ENCODE measurements at places on chromosomes 11 and 22.

DNA sequence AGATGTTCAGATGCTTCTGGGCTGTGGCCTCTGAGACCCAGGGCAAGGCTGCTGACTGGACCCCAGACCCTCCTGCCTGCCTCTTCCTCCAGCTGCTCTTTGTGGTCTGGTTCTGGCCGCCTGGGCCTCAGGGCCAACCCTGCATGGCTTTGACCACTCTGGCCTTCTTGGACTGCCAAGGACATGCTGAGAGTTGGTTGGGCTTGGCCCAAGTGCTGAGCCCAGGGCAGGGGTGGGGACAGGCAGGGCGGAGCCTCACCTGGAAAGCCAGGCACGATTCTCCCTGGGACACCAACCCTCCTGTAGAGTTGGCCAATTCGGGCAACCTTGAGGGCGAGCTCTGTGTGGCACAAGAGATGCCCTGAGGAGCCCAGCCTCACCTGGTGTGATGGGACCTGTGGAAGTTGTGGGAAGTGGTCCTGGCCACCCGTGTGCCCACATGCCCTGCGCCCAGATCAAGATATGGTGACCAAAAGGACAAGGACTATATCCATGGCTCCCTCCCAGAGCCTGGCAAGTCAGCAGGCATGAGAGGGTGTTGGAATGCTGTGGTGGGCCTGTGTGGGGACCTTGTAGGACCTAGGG, 11.6 kb downstream of the TANGO2 start:
- no peak for DNase-seq

GRCh38 chr11:121071846-121072450, 29.1 kb upstream of the TECTA start:
- no peak for DNase-seq

DNA sequence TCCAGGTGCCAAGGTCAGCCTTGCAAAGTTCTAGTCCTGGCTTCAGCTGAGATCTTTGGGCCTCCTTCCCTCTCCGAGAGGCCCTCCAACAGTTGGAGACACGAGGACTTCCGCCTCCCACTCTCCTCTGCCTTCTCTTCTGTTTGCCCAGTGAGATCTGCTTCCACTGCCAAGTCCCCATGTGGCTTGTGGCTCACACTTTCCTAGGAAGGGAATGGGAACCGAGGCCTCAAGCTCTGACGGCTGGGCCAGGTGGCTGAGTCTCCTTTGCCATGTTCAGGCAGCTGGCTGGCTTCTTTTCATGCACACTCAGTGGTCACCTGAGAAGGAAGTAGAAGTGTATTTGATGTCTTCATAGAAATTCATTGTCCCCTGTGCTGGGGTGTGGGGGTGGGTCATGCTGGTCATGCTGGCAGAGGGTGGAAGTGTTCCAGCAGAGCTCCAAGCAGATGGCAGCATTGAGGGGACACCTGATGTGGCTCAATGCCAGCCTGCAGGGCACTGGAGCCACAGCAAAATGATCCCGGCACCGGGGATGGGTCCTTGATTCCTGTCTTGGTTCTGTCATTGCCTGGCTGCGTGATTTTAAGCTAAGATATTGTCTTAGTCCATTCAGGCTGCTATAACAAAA, 130.4 kb downstream of the ADAMTS15 start:
- DNase-seq: no peak

- no peak for DNase-seq
Observed at GRCh38 chr11:71425860-71426259, 22.3 kb downstream of the DHCR7 start.

DNA sequence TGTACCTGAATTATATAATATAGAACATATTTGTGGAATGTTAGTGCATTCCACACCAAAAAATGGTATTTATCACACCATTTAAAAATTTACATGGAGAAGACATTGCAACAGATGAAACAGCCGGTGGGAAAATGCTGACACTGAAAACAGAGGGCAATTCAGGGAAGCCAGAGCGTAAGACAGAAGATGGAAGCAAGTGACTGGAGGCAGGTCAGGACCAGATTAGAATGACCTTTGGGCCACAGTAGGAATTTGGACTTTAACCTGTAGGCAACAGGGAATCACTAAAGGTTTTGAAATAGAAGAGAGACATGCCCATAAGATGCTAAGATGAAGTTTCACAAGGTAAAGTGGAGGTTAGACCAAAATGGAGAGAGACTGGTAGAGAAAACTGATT, 60.5 kb downstream of the METTL15 start:
- no peak for DNase-seq

DNA sequence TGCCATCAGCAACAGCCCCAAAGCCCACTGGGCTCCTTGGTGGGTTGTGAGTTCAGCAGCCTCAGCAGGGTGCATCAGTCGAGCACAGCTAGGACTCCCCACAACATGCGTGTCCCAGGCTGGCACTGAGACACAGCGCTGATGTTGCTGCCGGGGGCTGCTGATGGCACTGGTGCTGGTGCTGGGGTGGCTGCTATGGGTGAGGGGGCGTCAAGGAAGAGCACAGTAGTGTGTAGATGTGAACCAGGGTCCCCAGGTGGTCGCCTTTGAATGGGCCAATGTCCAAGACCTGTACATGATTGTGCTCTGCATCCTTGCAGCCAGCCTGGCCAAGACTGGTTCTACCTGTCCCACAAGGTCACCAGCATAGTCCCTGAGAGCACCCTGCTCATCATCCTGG, 121.3 kb upstream of the SERPIND1 start:
- DNase-seq: no peak

- peak; percentile 94 for DNase-seq
Observed at GRCh38 chr22:37218771-37219411, 6.6 kb upstream of the SSTR3 start.

GRCh38 chr11:67642173-67643120, 2.9 kb upstream of the TBX10 start:
- DNase-seq: no peak

DNA sequence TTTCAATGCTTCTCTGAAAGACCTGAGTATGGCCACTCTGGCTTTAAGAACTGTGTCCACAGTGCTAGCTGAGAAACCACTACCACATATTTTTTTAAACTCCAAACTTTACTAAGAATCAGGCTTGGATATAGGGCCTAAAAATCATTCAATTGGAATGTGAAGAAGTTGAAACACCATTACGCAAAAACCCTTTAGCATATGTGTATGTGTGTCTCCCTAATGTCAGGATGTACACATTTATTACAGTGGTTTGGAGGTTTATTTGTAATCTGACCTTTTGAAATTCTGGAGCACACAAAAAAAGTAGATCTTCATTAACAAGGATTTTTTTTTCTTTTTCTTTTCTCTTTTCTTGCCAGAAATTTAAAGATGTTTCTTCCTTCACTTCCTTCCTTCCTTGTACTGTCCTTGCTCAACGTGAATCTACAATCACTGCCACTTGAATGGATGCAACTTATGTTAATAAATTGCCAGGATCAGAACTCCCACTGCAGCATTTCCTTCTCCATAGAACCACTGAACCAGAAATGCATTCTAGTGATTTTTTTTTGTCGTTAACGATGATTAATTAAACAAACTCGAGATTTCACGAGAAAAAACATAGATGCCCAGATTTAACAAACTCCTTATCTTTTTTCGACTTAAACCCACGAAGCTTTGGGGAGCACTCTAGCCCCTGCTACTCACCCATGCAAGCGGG, 3.1 kb upstream of the ADM start:
- no peak for DNase-seq

DNA sequence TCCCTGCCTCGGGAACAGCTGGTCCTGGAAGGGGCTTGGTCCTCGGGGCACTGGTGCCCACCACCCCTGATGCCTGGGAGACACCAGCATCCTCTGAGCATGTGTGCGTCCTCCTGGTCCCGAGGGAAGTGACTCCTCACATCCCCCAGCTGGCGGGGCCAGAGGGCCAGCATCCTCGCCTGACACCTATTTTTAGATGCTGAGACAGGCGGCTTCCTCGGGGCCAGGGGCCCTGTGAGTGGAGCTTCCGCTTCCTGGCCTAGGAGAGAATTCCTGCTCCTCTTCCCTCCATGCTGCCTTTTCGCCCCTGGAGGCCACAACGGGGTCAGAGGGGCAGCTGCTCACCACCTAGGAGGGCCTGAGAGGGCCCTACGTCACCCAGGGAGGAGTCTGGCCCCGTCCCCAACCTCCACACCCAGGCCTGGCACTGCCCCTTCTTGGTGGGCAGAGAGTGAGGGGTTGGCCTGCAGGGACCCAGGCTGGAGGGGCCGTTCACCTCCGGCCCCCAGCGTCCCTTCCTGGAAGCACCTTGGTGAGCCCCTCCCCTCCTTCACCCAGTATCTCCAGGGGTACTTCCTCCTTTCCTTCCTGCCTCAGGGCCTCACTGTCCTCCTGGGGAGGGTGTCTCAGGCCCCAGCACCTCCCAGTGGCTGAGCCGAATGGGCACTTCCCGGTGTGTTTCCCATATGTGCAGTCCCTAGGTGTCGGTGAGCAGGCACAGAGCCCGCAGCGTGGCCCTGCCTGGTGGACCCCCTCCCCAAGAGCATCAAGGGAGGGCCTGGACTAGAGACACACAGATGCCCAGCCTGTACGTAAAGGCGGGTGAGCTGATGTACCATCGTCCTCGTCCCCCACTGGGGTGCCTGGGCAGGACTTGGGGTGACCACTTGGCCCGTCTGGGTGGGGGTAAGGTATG, 6.1 kb downstream of the CD81 start:
- no peak for DNase-seq

DNA sequence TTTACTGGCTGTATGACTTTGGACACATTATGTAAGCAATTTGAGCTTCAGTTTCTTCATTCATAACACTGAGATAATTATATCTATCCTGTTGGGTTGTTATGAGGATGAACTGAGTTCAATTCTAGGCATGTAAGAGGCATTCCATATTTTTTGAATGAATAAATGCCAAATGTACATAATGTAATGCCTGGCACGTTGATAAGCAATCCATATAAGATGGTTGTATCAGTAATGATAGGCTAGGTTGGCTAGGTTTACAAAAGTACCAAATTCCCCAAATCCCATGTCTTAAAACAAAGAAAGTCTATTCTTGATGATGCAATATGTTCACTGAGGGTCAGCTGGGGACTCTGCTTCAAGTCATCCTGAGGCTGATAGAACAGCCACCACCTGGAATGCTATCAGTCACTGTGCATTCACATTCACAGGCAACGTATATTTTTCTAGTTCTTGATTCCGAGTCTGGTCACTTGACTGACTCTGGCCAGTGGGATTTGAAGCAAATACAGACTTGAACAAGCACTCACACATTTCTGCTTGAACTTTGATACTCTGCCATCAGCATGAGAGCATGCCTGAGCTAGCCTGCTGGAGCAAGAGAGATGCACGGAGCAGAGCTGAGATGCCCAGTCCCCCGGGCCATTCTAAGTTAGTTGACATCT, 104.0 kb upstream of the TIMP3 start:
- no peak for DNase-seq

DNA sequence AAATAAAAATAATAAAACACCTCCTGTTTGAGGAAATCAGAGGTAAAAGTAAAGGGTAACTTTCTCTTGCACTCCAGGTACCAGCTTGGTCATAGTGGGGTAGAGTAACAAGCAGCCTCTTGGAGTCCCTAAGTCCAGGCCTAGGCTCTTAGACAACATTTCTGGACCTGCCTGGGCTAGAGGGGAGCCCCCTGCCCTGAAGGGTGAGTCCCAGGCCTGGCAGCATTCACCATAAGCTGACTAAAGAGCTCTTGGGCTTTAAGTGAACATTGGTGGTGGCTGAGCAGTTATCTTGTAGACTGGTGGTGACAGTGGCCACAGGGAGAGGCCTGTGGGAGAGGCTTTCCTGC, 18.6 kb upstream of the OR56A3 start:
- DNase-seq: no peak

GRCh38 chr11:128152796-128153696, 434.3 kb downstream of the ETS1 start:
- DNase-seq: no peak

DNA sequence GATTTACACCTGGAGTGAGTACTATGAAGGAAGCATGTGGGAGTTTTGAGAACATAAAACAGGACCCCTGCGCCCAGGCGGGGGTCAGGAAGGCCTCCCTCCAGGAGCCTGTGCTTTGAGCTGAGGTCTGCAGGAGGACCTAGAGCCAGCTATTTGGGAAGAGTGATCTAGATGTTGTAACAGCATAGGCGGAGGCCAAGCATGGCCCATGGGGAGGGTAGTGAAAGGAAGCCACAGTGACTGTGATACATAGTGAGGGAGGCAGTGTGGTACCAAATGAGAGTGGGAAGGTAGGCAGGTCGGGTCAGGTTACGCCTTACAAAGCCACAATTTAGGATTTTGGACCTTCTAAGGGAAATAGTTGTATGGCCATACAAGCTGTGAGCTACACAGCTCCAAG, 147.5 kb downstream of the PARVA start:
- DNase-seq: no peak

GRCh38 chr22:27129266-27129665, 471.9 kb downstream of the MIAT start:
- DNase-seq: no peak

- DNase-seq: no peak
Observed at GRCh38 chr11:56911312-56911711, 77.4 kb upstream of the OR5AK2 start.

GRCh38 chr11:31902706-31903105, 91.6 kb upstream of the PAX6 start:
- DNase-seq: no peak

GRCh38 chr11:11444804-11445131, 91.7 kb upstream of the CSNK2A3 start:
- DNase-seq: no peak

DNA sequence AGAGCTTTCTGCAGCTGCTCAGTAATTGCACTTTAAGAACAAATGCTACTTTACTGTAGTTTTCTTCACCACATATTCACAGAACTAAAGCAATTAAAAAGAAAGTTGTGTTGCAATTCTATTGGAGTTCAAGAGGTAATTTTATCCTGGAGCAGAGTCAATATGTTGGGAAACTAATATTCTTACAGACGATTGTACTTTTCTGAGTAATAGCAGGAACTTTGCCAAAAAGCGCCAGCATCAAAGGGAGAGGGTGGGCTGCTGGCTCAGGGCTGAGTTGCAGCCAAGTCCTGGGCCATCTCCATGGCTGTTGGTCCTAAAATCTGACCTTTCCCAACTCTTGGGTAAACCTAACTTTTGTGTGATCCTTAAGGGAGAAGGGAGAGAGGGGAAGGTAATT, 73.6 kb upstream of the MYO18B start:
- DNase-seq: no peak

DNA sequence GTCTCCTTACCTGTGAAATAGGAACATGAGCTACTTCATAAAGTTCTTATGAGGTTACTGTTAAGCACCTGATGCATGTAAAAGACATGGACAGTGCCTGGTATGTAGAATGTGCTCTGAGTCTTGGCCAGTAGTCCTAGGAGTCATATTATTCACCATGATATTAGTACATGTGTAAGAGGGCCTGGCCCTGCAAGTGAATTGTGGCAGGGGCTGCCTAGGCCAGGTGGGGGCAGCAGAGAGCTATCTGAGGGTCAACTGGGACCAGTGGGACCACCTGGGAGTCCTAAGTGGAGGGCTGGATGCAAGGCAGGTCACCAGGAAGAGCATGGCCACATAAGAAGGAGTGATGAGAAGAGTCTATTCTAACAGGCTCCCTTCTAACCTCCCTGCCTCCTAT, 529.5 kb downstream of the SOX6 start:
- DNase-seq: no peak

GRCh38 chr11:131446590-131447275, 76.3 kb downstream of the NTM start:
- DNase-seq: no peak

- DNase-seq: no peak
Observed at GRCh38 chr11:83063073-83063754, 8.5 kb downstream of the RAB30 start.

- no peak for DNase-seq
Observed at GRCh38 chr22:37855462-37855861, 6.2 kb downstream of the EIF3L start.

- DNase-seq: no peak
Observed at GRCh38 chr11:128365044-128365443, 222.3 kb downstream of the ETS1 start.

- no peak for DNase-seq
Observed at GRCh38 chr11:15901054-15901453, 455.3 kb downstream of the SOX6 start.
